Diencephalon (tissue), 1 donor: ENCODE measurements at places on chromosomes 5 and 9. TPM values are rescaled to one million over a fixed set of nuclear protein-coding genes. Genes with fewer than 3 reads are reported as not detected.

The PCDHB6 gene
- 4.2 TPM for total RNA-seq

The GBA2 gene
- total RNA-seq: 60.7 TPM

The FOXD4L3 gene
- total RNA-seq: 0.23 TPM

The FOXD4L6 gene
- total RNA-seq: 0.46 TPM

The SCAI gene
- total RNA-seq: 65.0 TPM

The SPATA31E1 gene
- total RNA-seq: not detected

The DRD1 gene
- 27.0 TPM for total RNA-seq

The RNF208 gene
- total RNA-seq: 1.8 TPM

The SWI5 gene
- 8.5 TPM for total RNA-seq

The ARL14EPL gene
- not detected for total RNA-seq

The ACSL6 gene
- total RNA-seq: 59.5 TPM

The FCHO2 gene
- total RNA-seq: 52.4 TPM

The LECT2 gene
- not detected for total RNA-seq

The DMRT1 gene
- total RNA-seq: not detected

The PLAC8L1 gene
- 0.69 TPM for total RNA-seq

The RLN2 gene
- total RNA-seq: 1.4 TPM

The FUBP3 gene
- 59.7 TPM for total RNA-seq

The SPINK7 gene
- not detected for total RNA-seq

The DMGDH gene
- 3.7 TPM for total RNA-seq

The NOTCH1 gene
- 41.3 TPM for total RNA-seq

The ADAMTS2 gene
- 6.9 TPM for total RNA-seq

The MARCOL gene
- not detected for total RNA-seq
